ENCODE measurements at places on chromosomes 3 and 15.

DNA sequence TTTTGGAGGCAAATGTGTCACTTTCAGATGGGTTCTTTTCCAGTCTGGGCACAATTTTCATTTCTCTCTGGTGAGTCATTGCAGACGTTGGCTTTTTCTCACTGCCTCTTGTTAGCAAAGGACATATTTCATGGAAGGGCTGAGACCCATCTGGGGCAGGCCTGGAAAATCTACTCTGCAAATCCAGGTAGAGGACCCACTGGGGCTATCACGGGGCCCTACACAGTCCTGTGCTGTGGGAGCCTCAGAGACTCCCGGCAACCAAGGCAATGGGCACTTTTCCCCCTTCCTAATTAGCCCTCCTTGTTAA is 58.0 kb downstream of the HRH1 start:
- peak; percentile 46 for DNase-seq

GRCh38 chr3:122962149-122962548 is 65.4 kb downstream of the SEMA5B start:
- DNase-seq: no peak

GRCh38 chr3:178420033-178420432 is 116.2 kb upstream of the KCNMB2 start:
- DNase-seq: no peak

- DNase-seq: no peak
These were observed 2.2 kb upstream of the ISLR2 start for GRCh38 chr15:74127954-74128784.

- no peak for DNase-seq
These were observed 91.8 kb upstream of the ETV5 start for GRCh38 chr3:186200726-186201125.

- DNase-seq: no peak
These were observed 72.9 kb downstream of the AKAP13 start for GRCh38 chr15:85453144-85453872.

DNA sequence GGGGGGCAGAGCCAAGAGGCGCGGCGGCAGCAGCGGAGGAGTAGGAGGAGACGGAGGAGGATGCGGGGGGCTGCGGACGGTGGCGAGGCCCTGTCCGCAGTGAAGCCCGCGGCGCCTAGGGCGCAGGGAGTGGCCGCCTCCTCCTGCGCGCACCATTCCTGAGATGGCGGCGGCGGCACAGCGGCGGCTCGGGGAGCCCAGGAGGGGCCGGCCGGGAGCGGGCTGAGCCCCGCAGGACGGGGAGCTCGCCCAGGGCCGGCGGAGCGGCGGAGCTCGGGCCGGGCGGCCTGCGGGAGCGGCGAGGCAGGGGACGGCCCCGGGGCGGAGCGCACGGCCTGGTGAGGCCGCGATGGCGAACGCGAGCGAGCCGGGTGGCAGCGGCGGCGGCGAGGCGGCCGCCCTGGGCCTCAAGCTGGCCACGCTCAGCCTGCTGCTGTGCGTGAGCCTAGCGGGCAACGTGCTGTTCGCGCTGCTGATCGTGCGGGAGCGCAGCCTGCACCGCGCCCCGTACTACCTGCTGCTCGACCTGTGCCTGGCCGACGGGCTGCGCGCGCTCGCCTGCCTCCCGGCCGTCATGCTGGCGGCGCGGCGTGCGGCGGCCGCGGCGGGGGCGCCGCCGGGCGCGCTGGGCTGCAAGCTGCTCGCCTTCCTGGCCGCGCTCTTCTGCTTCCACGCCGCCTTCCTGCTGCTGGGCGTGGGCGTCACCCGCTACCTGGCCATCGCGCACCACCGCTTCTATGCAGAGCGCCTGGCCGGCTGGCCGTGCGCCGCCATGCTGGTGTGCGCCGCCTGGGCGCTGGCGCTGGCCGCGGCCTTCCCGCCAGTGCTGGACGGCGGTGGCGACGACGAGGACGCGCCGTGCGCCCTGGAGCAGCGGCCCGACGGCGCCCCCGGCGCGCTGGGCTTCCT is at the start of gene GPR27:
GPR27 (plus strand) TSS at position 155 of the 909 bp plus-strand sequence; CDS start at position 350, 195 bp downstream.
- DNase-seq: no peak

DNA sequence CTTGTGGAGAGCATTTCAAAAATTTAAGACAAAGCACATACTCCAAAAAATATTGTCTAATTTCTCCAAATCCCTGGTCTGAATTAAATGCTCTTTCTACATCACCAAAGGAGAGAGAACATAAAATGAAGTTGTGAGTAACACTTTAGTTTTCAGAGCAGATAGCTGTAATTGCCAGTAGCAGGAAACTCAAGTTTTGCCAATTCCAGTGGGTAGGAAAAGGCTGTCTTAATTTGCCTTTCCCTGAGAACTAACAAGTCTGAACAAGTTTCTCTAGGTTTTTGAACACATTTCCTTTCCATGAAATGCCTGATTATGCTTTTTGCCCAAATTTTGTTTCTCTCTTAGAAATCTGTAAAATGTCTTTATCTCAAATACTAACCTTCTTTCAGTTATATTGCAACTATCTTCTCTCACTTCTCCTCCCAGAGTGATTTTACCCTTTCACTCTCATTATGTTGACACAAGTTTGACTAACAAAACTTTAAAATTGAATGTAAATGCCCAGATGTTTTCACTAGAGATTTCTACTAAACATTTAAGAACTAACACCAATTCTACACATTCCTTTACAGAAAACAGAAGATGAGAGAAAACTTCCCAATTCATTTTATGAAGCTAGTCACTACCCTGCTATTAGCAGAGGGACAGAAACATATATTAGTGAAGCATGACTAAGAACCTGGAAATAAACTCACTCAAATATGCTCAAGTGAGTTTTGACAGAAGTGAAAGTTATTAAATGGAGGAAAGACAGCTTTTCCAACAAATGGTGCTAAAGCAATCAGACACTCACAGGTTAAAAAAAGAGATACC is 38.4 kb downstream of the RFX7 start:
- DNase-seq: peak; percentile 22

DNA sequence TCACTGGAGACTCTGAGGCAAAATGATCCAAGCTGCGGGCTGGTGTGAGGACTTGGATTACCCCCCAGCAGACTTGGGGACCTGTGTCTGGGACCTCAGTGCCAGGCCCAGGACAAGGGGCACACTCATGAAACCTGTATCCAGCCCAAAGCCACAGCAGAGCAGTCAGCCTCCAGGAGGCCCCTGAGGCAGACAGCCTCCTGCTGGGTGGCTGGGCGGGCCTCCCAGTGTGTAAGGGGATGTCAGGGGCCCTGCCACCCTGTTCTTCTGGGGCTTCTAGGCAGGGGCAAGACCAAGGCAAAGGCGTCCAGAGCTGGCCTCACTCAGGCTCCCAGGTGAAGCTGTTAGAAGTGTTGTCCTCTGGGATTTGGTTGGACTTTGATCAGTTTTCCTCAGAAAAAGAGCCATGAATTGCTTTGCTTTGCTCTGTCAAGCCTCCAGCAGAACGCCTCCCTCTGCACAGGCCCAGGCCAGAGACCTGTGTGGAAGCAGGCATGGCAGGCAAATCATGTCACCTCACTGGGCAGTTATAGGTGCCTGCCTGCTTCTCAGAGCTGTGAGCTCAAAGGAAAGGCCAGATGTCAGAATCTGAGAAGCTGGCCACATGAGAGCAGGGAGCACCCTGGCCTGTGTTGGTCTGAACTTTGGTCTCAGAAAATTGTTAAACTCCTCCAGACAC is 77.4 kb downstream of the SMAD6 start:
- DNase-seq: no peak

GRCh38 chr3:18809640-18810305 is 338.5 kb upstream of the KCNH8 start:
- DNase-seq: no peak

DNA sequence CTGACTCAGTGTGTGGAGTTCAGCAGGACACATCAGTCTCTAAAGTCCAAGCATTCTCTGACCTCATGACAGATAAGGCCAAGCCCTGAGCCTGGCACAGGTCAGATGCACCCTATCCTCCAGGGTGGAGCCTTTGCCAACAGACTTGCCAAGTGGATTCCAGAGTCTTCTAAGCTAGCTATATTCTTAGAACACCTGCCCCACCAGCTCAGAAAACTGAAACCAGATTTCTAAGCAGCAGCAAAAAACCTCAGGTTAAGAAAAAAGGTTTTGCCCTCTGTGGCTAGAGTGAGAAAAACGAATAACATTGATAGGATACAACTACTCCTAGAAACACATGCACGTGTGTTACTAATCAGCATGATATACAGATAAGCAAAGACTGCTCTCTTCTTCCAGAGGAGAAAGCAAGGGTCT is 11.6 kb downstream of the RMDN3 start:
- DNase-seq: no peak

DNA sequence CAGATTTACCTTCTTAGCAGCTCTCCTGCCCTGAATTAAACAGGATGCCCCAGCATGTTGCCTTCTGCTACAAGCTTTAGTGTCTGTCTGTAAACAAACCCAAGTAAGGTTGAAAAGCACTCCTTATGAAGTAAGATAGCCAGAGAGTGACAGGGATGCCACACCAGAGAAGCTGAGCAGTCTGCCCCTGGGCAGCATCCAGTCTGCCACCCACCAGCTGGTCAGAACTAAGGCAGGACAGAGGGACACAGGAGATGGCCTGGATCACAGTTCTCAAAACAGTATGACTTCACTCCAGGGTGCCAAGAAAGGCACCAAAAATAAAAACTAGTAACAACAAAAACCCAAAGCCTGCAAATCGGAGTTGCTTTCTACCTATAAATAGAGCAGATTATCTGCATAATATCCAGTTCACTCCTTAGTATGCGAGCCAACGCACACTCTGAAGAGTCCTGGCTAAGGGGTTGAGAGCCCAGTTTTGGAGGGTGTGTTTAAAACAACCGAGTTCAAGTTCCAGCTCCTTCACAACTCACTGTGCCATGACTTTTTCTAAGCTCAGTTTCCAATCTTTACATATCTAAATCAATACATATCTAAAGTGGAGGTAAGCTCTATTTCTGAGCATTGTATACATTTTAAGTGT is 198.9 kb downstream of the KCNMB2 start:
- DNase-seq: no peak

DNA sequence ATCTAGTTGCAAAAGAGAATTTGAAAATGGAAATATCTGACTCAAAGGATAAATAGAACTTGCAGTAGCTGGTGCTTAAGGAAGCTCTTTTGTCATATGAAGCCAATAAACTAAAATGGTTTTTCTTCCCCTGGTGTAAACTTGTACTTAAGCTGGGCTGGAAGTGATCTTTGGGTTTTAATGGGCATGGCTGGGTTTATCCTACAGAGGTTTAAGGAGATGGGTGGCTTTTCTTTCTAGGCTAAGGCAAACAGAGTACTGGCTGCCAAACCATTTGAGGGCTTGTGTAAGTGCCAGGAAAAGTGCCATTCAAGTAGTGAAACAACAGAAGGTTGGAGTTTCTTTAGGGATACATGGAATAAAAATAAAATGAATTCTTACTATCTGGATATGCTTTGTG is 12.1 kb upstream of the UTS2B start:
- no peak for DNase-seq

DNA sequence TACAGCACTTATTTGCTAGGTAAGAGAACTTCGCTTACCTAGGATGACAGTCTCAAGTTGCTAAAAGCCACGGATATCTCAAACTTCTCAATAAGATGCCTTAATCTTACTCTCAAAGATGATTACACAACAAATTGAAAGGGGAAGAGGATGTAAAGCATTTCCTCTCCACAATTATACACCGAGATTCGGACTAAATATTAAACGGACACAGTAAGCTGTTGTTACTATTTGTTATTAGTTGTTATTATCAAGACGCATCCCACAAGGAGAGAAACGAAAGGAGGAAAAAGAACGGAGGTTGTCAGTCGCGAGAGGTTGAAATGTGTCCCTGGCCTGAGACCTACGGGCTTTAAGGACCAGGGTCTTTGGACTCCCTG is 660 bp downstream of the ZNF106 start:
- no peak for DNase-seq

- no peak for DNase-seq
These were observed 52.4 kb downstream of the LHFPL4 start for GRCh38 chr3:9501226-9501625.

GRCh38 chr3:187763850-187764648 is 18.8 kb upstream of the BCL6 start:
- DNase-seq: no peak

DNA sequence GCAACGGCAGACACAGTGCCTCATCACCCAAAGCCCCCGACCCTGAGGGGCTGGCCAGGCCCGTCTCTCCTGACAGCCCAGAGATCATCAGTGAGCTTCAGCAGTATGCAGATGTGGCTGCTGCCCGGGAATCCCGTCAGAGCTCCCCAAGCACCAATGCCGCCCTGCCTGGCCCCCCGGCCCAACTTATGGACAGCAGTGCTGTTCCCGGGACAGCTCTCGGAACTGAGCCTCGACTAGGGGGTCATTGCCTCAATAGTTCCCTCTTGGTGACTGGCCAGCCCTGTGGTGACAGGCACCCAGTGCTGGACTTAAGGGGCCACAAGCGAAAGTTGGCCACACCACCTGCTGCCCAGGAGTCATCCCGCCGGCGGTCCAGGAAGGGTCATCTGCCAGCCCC is 8.6 kb upstream of the TEX264 start:
- no peak for DNase-seq

GRCh38 chr3:63130625-63131024 is 147.5 kb upstream of the SYNPR start:
- DNase-seq: no peak

GRCh38 chr3:102125994-102126368 is 276.7 kb downstream of the NFKBIZ start:
- DNase-seq: no peak

DNA sequence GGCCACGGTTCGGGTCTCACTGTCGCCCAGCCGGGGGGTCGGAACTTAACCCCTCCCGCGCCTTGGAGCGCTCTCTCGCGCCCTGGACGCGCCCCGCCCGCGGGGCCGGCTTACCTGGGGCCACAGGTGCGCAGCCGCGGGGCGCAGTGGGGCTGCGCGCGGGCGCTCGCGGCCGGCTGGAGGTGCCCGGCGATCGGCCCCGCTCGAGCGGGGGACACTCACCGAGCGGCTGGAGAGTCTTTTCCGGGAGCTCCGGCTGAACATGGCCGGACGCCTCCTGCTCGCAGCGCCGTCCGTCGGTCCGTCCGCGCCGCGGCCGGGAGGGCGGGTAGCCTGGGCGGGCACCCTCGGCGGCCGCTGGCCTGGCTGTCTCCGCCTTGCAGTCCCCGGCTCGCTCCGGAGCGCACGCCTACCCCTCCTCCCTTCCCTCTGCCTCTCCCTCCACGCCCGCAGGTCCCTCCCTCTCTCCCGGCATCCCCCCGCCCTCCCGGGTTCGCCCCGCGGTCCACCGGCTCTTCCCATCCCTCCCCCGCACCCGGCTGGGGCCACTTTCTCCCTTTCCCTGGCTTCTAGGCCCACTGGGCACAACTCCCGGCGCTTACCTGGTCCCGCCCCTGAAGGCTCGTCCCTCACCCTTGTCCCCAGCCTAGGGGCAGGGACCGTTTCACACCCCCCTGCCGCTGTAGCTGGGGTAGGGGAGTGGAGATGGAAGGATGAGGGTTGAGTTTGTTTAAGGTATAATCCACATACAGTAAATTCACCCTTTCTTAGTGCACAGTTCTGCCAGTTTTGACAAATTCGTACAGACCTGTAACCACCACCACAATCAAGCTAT is 220.1 kb upstream of the PRICKLE2 start:
- DNase-seq: no peak

GRCh38 chr3:3081381-3082233 is 28.6 kb downstream of the IL5RA start:
- no peak for DNase-seq

GRCh38 chr3:160837394-160837980 is 81.5 kb downstream of the PPM1L start:
- DNase-seq: no peak

All from GM04503 (cell line).